ENCODE measurements at places on chromosomes 7 and 10.

GRCh38 chr7:35802102-35802466 lies 1.2 kb downstream of the SEPTIN7 start:
- no peak for DNase-seq

DNA sequence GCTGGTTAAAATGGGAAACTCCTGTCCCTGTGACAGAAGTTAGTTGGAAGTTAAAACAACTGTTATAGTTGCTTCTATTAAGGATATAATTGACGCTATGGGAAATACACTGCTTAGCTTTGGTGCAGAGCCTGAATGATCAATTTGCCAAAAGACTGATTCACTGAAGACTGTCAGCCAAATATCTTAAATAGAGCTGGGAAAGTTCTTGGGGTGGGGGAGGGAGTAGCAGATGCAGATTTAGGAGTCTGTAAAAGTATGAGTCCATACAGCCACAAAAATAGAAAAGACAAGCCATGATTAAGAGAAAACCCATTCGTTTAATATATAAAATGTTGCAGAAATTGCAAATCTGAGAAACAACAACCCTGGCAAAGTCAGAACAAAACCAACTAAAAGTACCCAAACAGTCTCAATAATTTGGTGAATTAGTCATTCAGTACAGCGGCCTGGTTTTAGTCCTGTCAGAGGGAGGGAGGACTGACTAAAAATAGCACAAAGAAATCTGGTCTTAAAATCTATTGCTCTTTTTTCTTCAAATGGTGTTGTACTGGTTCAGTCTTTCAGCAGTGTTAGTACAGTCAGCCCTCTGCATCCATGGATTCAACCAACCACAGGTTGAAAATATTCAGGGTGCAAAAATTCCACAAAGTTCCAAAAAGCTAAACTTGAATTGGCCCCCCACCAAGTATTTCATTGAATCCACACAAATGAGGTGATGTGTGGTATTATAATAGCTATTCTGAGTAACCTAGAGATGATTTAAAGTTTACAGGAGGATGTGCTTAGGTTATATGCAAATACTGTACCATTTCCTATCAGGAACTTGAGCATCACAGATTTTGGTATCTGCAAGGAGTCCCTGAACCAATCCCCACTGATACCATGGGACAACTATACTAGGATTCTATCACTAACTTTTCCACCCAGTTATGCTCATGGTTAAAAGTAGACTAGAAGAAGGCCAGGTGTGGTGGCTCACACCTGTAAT lies 30.0 kb downstream of the STK17A start:
- DNase-seq, result no peak

DNA sequence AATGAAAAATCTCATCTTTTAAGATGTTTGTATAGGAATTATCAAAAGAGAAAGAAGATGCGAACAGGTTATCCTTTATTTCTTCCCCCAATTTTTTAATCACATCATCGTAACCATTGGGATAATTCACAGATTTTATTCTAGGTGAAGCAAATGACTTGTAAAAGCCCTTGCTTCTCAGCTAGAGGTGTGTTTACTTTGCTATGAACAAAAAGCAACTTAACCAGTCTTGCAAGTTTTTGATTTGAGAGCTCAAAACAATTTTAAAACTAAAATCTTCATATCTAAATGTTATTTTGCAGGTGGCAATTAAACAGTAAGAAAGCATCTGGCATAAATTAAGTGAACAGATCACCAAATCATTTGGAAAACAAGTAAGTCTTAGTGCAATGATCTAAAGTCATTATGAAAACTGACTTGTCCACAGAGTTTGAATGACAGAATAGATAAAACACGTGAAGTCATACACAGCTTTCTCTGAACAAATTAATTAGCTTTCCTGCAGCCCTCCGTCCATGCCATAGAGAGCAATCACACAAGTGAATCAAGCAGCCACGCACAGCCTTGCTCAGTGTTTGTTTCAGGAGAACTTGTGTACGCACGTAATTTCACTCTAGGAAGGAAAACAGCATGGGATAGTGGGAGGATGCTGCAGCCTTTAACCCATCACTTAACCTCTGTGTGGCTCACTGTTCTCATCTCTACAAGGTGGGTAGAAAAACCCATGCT lies 85.0 kb upstream of the ZNF800 start:
- no peak for DNase-seq

DNA sequence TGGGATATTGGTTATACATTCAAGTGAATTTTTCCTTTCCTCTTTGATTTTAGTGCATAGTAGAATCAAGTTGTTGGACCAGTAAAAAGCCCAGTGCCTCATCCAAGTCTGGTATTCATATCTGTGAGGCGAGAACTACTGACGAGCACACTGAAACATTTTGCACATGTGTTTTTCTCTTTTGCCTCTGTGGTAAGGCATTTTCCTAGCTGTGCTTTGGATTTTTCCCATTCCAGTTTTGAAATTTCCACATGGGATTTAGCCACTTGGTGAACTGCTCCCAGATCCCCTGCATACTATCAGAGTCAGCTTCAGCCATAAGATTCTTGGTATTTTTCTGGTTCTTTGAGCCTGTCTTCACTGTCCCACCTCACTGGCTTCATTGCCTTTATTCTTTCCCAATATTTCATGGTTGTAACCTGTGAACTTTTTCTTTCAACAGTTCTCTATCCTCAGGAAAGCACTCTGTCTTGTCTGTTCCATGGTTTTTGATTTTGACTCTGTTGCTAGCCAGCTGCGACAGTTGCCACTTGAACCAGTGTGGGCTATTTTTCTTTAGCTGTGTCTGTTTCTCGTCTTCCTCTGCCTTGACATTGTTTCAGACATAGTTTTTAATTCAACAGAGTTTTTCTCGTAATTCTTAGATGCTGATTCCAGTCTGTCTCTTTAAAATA lies 239.0 kb downstream of the REEP3 start:
- DNase-seq, result no peak

DNA sequence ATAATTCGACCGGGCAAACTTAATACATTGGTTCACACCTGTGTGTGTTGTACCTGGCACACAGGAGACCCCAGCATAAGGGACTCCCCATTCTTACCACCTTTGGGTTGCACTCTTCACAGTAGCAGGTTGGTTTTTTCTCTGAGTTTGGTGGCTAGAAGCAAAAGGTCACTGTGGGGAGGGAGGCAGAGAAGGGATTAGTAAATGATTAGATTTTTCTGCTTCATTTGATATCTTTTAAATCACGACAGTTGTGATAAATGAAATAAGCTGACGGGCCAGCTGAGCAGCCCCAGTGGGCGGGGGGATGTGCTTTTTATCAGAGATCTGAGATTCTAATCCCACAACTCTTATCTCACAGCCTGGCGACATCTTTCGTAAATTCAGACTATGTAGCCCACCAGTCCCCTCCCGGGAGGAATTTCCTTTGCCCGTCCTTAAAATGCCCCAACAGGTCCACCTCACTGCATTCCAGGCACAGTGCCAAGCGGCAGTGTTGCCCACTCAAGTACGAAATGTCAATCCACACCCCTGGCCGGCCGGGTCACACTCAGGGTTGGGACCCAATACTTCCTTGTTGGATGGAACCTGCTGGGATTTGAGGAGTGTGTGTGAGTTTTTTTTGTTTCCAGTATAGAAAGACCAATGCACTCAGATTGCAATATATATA lies 10.5 kb upstream of the KCP start:
- no peak for DNase-seq

DNA sequence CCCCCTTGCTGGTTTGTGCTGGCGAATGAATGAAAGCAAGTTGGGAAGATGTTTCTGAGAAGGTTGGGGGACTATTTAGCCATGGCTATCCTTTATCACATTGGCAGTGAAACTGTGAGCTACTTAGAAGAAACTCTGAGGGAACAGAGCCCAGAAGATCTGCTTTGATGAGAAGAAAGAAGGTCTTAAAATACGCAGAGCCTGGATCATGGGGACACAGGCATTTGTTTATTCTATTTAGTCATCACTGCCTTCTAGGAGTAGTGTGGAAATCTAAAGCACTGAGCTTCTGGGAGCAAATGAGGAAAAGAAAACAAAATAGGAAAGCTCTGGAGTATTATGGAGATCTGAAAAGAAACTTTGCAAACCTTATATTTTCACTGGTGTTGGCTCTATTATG lies 28.5 kb downstream of the CPED1 start:
- DNase-seq, result no peak

GRCh38 chr7:17996442-17997223 lies 31.0 kb downstream of the PRPS1L1 start:
- no peak for DNase-seq

DNA sequence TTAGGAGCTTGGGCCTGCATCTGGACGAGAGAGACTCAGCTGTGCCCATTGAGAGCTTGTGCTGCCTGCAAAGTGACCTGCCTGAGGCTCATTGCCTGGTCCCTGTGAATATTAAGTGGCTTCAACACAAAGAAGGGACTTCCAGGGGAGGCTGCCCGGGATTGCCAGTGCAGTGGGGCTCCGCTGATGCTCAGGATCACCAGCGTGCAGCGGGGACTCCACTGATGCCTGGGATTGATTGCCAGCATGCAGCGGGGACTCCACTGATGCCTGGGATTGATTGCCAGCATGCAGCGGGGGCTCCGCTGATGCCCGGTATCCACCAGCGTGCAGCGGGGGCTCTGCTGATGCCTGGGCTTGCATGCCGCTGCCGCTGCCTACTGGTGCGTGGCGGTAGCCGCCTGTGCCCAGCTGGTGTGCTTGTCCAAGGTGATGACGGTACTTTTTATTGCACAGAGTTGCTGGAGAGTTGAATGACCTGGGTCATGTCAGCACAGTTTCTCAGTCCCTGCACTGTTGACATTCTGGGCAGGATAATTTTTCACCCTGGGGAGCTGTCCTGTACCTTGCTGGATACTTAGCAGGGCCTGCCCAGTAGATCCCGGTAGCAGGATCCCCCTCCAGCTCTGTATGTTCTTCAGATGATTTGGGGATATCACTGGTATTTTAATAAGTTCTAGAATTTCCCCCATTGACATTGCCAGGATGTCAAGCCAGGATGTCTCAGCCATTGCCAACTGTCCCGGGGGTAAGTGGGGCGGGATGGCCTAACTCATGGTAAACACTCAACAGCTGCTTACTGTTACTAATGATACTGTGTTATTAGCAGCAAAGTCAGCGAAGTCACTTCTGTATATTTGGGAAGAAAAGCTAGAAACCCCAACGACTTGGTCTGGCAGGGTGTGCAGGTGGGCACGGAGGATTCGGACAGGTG lies 13.0 kb downstream of the DOCK1 start:
- no peak for DNase-seq

DNA sequence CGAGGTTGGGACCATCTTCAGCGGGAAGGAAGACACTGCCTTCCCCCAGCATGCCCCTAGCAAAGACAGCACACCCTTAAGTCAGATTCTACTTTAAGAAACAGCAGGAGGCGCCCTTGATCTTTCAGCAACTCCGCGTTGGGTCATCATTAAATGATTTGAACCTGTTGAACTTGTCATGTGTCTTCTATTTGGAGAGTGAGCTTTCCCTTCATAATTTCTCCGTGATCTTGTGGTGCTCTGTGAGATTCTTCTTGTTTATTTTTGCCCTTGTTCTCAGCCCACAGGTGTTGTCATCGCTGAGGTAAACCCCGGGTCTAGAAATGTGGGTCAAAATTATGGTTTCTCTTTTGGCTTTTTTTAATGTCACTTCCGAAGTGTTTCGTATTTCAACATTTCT lies 49.5 kb upstream of the PITRM1 start:
- DNase-seq, result no peak

- DNase-seq, result no peak
These were observed 55.8 kb downstream of the RBM20 start for GRCh38 chr10:110699859-110700468.

DNA sequence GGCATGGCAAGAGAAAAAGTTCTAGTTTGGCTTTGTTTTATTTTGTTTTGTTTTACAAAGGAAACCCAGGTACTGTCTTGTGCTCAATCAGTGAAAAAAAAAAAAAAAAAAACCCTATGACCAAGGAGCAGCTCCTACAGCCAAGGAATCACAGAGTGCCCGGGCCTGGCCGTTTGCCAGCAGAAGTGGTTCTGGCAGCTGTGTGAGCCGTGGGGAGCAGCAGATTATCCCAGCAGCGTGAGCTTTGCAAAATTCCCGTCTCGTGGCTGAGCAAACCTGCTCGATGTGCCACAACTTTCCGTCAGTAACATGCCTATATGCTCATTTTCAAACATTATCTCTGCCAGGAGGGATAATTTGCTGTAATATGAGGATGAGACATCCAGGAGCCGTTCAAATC lies 293.7 kb downstream of the POU6F2 start:
- no peak for DNase-seq

DNA sequence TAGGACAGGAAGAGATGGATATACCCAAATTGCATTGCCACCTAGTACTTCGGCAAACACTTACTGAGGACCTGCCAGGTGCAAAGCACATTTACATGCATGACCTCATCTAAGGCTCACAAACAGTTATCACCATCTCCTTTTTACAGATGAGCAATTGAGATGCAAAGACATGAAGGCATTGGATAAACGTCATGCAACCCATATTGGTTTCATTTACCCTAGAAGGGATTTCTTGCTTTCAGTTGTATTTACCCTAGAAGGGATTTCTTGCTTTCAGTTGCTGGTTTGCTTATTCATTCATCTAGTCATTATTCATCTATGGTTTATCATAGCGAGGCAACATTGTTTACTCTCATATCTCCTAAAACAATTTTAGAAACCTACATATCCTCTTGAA lies 52.2 kb downstream of the STEAP1B start:
- DNase-seq, result no peak

DNA sequence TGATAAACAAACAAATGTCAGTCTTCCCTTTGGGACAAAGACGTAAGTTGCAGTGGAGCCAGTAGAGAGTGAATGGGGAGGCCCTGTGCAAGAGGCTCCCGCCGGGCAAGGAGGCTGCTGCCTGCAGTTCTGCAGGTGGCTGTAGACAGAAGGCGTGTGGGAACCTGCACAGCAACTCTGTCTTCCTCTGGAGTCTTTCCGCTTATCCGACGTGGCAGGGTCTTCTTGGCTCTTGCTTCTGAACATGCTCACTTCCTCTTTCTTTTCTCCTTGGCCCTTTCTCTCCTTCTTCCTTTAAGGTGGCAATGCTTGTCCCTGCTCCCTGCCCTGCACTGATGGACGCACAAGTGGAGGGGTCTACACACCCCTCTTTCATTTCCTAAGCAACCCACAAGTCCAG lies 122.5 kb downstream of the HIPK2 start:
- DNase-seq, result no peak

GRCh38 chr10:127133225-127133624 lies 63.2 kb downstream of the INSYN2A start:
- DNase-seq, result no peak
